Left ventricle myocardium inferior (tissue), 1 donor: ENCODE measurements at places on chromosomes 16 and 17. TPM values are rescaled to one million over a fixed set of nuclear protein-coding genes. Genes with fewer than 3 reads are reported as not detected.

DNA sequence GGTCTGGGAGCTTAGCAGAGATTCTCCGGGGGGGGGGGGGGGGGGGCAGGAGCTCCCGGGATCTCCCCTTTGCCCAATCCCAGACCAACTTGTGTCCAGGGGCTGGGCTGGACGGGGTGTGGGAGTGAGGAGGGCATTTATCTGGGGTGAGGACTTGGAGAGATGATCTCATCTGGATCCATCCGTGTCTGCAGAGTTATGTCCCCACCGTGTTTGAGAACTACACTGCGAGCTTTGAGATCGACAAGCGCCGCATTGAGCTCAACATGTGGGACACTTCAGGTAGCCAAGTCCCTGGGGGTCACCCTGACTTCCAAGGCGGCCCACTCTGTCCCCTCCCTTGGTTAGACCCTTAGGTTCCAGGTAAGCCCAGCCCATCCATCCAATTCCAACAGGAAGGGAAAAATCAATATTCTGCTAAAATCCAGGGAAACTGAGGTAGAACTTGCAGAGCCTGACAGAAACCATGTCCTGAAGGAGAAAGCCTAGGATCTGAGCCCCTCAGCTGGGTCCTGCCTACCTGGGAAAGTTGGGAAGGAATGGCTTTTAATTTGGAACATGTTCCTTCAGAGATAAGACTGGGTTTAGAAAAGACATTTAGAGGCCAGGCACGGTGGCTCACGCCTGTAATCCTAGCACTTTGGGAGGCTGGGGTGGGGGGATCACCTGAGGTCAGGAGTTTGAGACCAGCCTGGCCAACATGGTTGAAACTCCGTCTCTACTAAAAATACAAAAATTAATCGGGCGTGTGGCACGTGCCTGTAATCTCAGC is 921 bp downstream of the RND2 start:
- no peaks in the 10 kb centered on the region for H3K27me3 ChIP-seq
- H3K4me1 ChIP-seq = peaks cover 32% of the 10 kb centered on the region
- DNase-seq = no peak
- H3K4me3 ChIP-seq = peak overlapping the region; percentile 70

GRCh38 chr16:60151987-60152386 is 1417.9 kb upstream of the GOT2 start:
- no peak overlapping the region for H3K27ac ChIP-seq
- DNase-seq = no peak
- H3K36me3 ChIP-seq = no peaks in the 10 kb centered on the region

DNA sequence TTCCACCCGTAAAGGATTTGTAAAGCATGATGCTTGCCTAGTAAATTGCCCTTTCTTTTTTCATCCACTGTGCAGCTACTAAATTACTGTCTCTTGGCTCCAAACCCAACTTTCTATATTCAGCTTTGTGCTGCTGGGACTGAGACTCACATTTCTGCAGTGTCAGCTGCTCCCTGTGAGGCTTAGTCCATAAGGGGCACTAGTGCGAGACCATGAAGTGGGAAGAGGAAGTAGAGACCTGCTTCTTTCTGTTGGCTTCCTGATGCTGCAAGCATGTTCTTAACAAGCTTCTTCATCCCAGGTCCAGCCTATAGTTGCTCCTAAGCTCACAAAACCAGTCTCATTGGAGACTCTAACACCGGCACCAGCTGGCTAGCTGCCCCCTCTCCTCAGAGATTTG is 74.9 kb upstream of the HS3ST2 start:
- H3K4me3 ChIP-seq = no peak overlapping the region
- peaks cover 33% of the 10 kb centered on the region for H3K27me3 ChIP-seq
- H3K27ac ChIP-seq = no peak overlapping the region
- H3K36me3 ChIP-seq = no peaks in the 10 kb centered on the region
- no peaks in the 10 kb centered on the region for H3K4me1 ChIP-seq
- no peak for DNase-seq

RAD51D gene
- total RNA-seq = 4.6 TPM

TNP2 gene
- total RNA-seq = not detected

SOST gene
- 0.14 TPM for total RNA-seq

DNA sequence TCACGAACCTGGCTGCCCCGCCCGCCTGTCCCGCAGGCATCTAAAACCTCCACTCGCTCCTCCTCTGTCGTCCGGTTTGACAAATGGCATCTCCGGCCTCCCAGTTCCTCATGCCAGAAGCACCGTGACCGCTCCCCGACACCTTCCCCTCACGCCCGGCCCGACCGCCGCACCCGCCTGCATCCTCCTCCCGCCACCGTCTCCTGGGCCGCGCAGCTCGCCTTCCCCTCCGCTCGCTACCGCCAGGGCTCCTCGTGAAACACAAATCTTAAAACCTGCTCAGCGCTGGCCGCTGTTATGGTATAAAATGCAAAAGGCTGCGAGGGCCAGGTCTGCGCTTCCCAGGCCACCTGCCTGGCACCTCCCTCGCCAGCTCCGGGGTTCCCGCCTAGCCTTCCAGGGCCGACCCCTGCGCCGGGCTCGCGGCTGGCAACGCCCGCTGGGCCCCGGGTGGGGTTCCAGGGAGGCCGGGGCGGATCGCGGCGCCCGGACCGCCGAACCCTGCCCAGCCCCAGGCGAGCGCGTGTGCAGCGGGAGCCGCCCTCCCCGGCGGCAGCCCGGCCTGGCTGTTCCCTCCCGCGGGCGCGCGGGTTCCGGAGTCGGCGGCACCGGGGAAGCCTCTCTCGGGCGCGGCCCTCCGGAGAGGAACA is 488 bp downstream of the SPSB3 start:
- H3K36me3 ChIP-seq = peaks cover 49% of the 10 kb centered on the region
- H3K27ac ChIP-seq = peak overlapping the region; percentile 90
- H3K4me1 ChIP-seq = peaks cover 67% of the 10 kb centered on the region
- DNase-seq = no peak
- H3K27me3 ChIP-seq = no peaks in the 10 kb centered on the region
- H3K4me3 ChIP-seq = peak overlapping the region; percentile 96

DNA sequence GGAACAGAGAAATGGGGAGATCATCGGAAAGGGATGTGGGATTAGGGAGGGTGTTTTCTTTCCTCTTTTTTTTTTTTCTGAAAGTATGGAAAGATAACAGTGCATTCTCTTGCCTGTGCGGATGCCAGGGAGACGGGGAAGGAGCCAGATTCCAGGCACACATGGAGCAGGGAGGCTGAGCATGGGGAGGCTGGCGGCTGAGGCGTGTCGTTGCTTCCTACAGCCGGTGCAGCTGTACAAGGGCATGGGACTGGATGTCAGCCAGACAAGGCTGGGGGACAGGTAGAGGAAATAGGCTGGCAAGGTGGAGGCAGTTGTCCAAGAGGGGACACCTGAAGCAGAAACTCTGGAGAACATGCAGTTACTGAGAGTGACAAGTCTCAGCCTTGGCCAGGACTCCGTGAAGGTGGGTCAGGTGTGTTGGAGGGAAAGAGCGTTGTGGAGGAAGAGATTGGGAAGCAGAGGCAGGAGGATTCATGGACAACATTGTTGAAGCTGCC is 16.6 kb upstream of the ADORA2B start:
- H3K27ac ChIP-seq = no peak overlapping the region
- H3K36me3 ChIP-seq = no peaks in the 10 kb centered on the region
- no peak overlapping the region for H3K4me3 ChIP-seq

DNA sequence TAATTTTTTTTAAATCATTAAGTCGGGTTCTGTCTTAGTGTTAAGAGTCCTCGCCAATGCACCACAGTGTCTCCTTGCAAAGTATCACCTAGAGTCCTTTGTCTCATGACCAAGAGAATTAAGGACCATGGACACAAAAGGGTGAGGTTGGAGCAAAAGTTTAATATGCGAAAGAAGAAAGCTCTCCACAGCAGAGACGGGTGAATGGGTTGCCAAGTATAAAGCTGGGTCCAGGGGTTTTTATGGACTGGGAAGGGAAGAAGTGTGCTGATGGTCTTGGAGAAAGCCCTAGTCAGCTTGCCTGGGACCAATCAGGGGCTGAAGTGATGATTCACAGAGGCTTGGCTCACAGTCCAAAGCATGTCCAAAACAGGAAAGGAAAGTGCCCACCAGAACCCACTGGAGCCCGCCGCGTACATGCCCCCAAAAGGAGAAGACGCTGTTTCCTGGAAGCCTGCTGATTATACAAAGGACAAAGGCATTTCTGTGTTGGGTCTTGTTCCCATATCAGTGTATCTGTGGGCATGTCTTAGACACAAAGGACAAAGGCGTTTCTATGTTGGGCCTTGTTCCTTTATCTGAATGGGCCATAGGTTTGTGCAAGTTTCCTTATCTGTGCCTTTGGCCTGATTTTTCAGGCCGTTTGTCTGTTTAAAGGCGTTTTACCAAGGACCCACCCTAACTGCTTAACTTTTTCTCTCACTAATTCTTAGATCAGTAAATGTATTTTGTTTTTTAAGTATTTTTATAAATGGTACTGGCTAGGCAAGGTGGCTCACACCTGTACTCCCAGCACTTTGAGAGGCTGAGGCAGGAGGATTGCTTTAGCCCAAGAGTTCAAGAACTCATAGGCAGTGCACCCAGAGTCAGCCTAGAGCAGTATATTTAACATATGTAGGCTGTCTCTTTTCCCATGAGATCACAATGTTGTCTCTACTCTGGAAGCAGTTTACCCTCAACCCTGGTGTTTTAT is 28.7 kb upstream of the ATF7IP2 start:
- H3K27ac ChIP-seq = no peak overlapping the region
- no peak overlapping the region for H3K4me3 ChIP-seq
- H3K4me1 ChIP-seq = no peaks in the 10 kb centered on the region
- no peak for DNase-seq
- H3K27me3 ChIP-seq = no peaks in the 10 kb centered on the region

- no peaks in the 10 kb centered on the region for H3K27me3 ChIP-seq
- H3K36me3 ChIP-seq = no peaks in the 10 kb centered on the region
- H3K27ac ChIP-seq = no peak overlapping the region
- H3K4me3 ChIP-seq = no peak overlapping the region
Observed at GRCh38 chr17:28540231-28540630, 12.2 kb downstream of the UNC119 start.

GRCh38 chr16:27633221-27633620 is 83.3 kb downstream of the KATNIP start:
- H3K36me3 ChIP-seq = peaks cover 21% of the 10 kb centered on the region
- no peak overlapping the region for H3K4me3 ChIP-seq
- H3K27ac ChIP-seq = no peak overlapping the region
- no peak for DNase-seq

GRCh38 chr17:18994631-18995030 is 9.9 kb downstream of the FAM83G start:
- H3K4me3 ChIP-seq = no peak overlapping the region
- no peaks in the 10 kb centered on the region for H3K27me3 ChIP-seq
- no peaks in the 10 kb centered on the region for H3K4me1 ChIP-seq
- no peaks in the 10 kb centered on the region for H3K36me3 ChIP-seq
- H3K27ac ChIP-seq = no peak overlapping the region

GRCh38 chr17:36942019-36942599 is 4.8 kb downstream of the LHX1 start:
- no peaks in the 10 kb centered on the region for H3K36me3 ChIP-seq
- no peak for DNase-seq
- peaks cover 44% of the 10 kb centered on the region for H3K4me1 ChIP-seq
- no peak overlapping the region for H3K27ac ChIP-seq
- peak overlapping the region; percentile 54 for H3K4me3 ChIP-seq
- H3K27me3 ChIP-seq = peaks cover 100% of the 10 kb centered on the region

- no peak overlapping the region for H3K27ac ChIP-seq
- H3K4me3 ChIP-seq = no peak overlapping the region
- peaks cover 4% of the 10 kb centered on the region for H3K4me1 ChIP-seq
- no peaks in the 10 kb centered on the region for H3K36me3 ChIP-seq
- DNase-seq = no peak
Observed at GRCh38 chr16:59121411-59122261, 387.5 kb upstream of the GOT2 start.

- no peaks in the 10 kb centered on the region for H3K36me3 ChIP-seq
- H3K27ac ChIP-seq = no peak overlapping the region
- peaks cover 31% of the 10 kb centered on the region for H3K4me1 ChIP-seq
- DNase-seq = no peak
Observed at GRCh38 chr17:48621410-48622392, 4.5 kb downstream of the HOXB9 start.

DNA sequence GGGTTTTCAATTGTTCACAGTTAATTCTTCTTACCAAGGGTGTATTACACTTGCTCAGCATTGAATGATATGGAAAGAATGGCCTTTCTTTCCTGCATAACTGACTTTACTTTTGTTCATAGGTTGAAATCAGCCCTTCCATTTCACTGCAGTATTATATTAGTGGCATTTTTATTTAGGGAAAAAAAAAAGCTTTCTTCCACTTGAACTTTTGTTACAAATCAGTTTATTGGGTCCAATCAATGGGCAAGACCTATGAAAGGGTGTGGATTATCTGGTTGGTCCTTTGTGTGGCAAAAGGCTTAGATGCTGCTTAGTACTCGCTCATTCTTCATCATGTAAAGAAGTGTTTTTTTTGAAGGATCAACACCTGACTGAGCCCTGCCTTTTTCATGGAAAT is 74.1 kb downstream of the WNT3 start:
- no peak for DNase-seq
- no peak overlapping the region for H3K27ac ChIP-seq
- peaks cover 12% of the 10 kb centered on the region for H3K4me1 ChIP-seq
- H3K27me3 ChIP-seq = no peaks in the 10 kb centered on the region

- peaks cover 36% of the 10 kb centered on the region for H3K4me1 ChIP-seq
- peak overlapping the region; percentile 85 for H3K4me3 ChIP-seq
- H3K27ac ChIP-seq = peak overlapping the region; percentile 89
- no peaks in the 10 kb centered on the region for H3K27me3 ChIP-seq
- peaks cover 38% of the 10 kb centered on the region for H3K36me3 ChIP-seq
Observed at GRCh38 chr16:1493746-1494094, 560 bp downstream of the TELO2 start.

CES4A gene
- 11.0 TPM for total RNA-seq

- H3K36me3 ChIP-seq = peaks cover 5% of the 10 kb centered on the region
- H3K4me3 ChIP-seq = no peak overlapping the region
- no peak for DNase-seq
- peaks cover 23% of the 10 kb centered on the region for H3K27me3 ChIP-seq
Observed at GRCh38 chr17:8836821-8837562, 30.5 kb downstream of the PIK3R6 start.

CDRT4 gene
- 1.4 TPM for total RNA-seq

SCIMP gene
- 0.74 TPM for total RNA-seq

IQCK gene
- total RNA-seq = 6.0 TPM

DNA sequence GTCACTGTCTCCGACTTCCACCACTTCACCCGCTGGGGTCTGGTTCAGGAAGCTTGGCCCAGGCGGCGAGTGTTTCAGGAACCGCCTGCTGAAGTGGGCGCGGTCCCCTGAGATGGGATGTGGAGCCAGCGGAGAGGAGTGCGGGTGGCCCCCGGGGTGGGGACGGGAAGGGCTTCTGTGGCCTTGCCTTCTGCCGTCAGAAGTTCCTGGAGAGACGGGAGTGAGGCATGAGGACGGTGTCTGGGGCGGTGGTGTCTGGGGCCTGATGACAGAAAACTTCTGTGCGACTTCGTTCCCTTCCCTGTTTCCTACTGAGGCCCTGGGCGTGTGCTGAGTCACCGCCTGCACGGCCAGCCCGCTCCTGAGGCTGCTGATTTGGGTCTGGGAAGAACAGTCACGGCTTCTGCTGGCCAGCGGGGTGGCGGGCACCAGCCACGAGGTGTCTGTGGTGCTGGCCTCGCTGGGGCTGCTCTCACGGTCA is 12.3 kb upstream of the NLRC3 start:
- H3K4me3 ChIP-seq = no peak overlapping the region
- H3K36me3 ChIP-seq = peaks cover 12% of the 10 kb centered on the region
- peaks cover 24% of the 10 kb centered on the region for H3K4me1 ChIP-seq
- H3K27ac ChIP-seq = no peak overlapping the region
- no peaks in the 10 kb centered on the region for H3K27me3 ChIP-seq

ASPHD1 gene
- not detected for total RNA-seq

- H3K4me3 ChIP-seq = no peak overlapping the region
- H3K36me3 ChIP-seq = peaks cover 81% of the 10 kb centered on the region
- no peak overlapping the region for H3K27ac ChIP-seq
- peaks cover 14% of the 10 kb centered on the region for H3K4me1 ChIP-seq
- H3K27me3 ChIP-seq = no peaks in the 10 kb centered on the region
Observed at GRCh38 chr17:39527220-39527813, 66.0 kb downstream of the CDK12 start.

NT5C gene
- 25.9 TPM for total RNA-seq

ATAD5 gene
- 0.36 TPM for total RNA-seq
